ENCODE measurements at places on chromosomes 5 and 9.

GRCh38 chr5:103890313-103890712 lies 327.7 kb upstream of the NUDT12 start:
- no peak for DNase-seq

- DNase-seq: no peak
These were observed 39.8 kb downstream of the LNPEP start for GRCh38 chr5:96975656-96976055.

DNA sequence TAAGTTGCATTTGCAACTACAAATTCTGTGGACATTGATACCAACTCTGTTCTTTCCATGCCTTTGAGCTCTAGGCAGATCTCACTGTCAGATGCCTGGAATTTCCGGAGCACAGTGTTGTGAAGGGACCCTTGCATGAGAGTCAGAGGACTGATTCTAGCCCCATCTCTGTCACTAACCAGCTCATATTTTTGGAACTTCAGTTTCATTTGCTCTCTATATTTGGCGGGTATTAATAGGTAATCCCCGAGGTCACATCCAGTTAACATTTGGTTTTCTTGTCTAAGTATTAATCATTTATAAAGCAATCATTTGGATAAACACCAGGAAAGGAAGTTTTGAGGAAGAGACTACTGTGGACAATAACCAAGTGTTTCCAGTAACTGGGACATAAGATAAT lies 115.7 kb downstream of the MAN2A1 start:
- no peak for DNase-seq

- DNase-seq: no peak
These were observed 156.4 kb downstream of the EDIL3 start for GRCh38 chr5:84228266-84228665.
